HFFc6 (cell line): ENCODE measurements at places on chromosomes 2 and 18. TPM values are rescaled to one million over a fixed set of nuclear protein-coding genes. Genes with fewer than 3 reads are reported as not detected.
A peak's percentile ranks its signal among the peaks of the same experiment; 100 is the strongest.

Gene CFC1
- not detected in 2 replicates for total RNA-seq

DNA sequence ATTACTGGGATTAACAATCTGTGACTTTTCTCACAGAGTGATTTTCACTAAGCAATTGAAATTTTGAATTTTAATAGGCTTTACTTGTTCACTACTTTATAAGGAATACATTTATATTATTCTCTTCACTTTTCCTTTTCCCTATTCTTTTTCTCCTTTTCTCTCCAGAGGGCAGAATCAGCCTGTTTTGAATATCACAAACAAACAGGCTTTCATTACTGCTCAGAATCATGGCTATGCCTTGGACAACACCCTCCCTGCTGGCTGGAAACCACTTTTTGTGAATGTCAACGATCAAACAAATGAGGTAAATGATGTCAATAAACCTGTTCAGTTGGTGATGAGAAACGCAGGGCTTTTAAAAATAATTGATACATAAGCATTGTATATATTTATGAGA, 35.3 kb downstream of the CPS1 start:
- DNase-seq = no peak

- no peak for DNase-seq
Measured at GRCh38 chr2:656676-657075, 20.5 kb downstream of the TMEM18 start.

DNA sequence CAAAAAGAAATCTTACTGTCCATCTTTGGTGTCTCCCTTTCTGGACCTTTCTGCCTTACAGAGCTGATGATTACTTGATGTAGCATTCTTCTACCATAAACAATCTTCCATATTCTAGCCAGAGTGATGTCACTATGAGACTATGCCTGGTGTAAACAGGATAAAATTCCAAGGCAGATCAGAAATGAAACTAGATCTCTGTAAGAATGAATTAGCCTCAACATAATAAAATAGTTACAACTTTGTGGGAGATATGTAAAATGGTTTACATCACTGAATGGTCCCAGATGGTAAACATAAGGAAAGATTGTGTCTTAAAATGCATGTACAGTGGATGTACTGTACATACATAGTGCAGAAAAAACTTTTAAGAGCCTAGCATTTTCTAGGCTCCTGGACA, 112.3 kb upstream of the ZNF521 start:
- peak; percentile 53 for DNase-seq

GRCh38 chr2:45184606-45185005, 175.4 kb upstream of the SIX2 start:
- peak; percentile 25 for DNase-seq

DNA sequence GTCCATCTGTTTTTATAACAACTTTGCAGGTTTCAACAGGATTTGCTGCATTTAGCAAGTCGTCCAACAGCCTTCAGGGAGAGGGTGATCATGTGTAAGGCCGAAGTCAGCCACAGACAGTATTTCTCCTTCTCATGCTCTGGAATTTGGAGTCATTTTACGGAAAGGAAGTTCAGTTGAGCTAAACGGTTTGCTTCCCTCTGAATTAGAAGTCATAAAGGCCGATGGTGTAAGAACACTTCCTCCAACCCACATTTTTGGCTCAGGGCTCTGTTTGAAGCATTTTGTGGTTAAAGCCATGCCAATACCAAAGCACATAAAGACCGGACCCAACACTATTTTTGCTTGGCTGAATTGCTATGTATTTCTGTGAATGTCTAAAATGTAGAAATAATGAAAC, 129.5 kb downstream of the TMEM182 start:
- no peak for DNase-seq
